ENCODE measurements at places on chromosomes 5 and 9.

DNA sequence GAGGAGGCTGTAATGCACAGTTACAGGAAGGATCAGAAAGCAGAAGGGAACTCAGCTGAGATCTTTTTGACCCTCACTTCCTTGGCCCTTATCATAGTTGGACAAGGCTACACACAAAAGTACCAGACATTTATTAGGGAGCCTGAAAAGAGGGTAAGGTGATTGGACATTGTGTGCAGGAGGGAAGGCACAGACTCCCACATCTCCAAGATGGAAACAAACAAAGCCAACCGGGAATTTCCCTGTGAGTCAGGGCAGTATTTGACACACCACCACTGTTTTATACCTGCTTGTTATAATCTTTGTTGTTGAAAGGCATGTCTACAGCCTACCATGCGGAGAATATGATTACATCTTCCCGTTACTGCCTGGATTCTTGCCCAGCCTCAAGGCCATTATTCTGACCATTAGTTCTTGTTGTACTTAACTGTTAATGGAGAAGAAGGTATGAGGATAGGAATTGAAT is 3.0 kb upstream of the CCNG1 start:
- no peak for DNase-seq

GRCh38 chr9:4097515-4097914 is 202.4 kb downstream of the GLIS3 start:
- DNase-seq = no peak

DNA sequence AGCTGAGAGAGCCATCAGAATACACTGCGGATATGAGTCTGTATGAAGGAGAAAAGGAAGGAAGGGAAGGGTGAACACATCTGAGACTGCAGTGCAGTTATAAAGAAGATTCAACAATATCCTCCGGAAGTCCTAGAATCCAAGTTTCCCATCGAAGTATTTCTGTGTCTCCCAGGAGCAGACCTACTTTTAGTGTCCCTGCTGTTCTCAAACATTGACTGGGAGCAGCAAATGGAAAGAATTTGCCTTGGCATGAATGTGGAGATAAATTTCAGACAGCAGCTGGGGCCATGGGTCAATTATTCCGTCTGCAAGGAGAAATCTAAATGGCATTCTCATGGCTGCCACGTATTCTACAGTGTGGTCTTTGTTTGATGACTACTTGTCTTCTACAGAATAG is 478.1 kb upstream of the SMC2 start:
- no peak for DNase-seq

DNA sequence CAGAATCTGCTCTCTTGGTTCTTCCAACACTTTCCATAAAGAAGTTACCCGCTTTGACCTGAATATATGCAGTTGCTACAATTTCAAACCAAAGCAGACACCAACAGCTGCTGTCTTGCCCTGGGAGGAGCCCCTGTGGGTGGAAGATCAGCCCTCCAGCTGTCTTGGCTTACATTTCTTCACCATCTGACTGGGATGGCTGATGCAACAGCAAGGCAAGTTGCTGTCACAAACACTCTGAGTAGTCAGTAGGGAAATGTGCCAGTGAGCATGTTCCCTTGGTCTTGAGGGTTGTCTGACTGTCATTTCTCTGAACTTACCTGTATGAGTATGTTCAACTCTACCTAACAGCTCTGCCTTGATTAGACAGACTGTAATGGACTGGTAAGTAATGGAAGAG is 152.9 kb downstream of the SGCD start:
- no peak for DNase-seq

GRCh38 chr5:153659039-153659736 is 168.7 kb downstream of the GRIA1 start:
- DNase-seq = no peak

DNA sequence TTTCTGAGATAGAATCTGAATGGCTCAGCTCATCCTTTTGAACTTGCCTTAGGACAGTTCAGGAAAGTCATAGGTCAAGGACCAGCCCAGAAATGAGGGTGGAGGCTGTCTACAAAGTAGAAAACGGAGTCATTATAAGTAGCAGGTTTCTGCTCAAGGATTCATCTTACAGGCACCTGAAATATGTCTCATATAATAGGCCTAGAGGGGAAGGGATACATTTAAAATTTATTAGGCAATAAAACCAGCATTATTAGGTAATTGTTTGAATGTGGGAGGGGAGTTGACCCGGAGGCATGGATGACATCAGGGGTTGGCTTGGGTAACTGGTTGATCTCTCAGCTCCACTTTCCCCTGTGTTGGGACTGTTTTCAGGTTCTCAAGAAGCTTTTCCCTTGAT is 11.9 kb upstream of the GALNT10 start:
- no peak for DNase-seq

GRCh38 chr5:168813184-168813968 is 234.2 kb upstream of the PANK3 start:
- no peak for DNase-seq
